ENCODE measurements at places on chromosomes 5 and 9. TPM values are rescaled to one million over a fixed set of nuclear protein-coding genes. Genes with fewer than 3 reads are reported as not detected.

The COL5A1 gene
- total RNA-seq, result 41.9 TPM

The SH2D3C gene
- 0.15 TPM for total RNA-seq

The SOHLH1 gene
- not detected for total RNA-seq

The DRD1 gene
- 0.08 TPM for total RNA-seq

The CATSPER3 gene
- 0.41 TPM for total RNA-seq
